ENCODE measurements at places on chromosomes 1 and 21. TPM values are rescaled to one million over a fixed set of nuclear protein-coding genes. Genes with fewer than 3 reads are reported as not detected.

DNA sequence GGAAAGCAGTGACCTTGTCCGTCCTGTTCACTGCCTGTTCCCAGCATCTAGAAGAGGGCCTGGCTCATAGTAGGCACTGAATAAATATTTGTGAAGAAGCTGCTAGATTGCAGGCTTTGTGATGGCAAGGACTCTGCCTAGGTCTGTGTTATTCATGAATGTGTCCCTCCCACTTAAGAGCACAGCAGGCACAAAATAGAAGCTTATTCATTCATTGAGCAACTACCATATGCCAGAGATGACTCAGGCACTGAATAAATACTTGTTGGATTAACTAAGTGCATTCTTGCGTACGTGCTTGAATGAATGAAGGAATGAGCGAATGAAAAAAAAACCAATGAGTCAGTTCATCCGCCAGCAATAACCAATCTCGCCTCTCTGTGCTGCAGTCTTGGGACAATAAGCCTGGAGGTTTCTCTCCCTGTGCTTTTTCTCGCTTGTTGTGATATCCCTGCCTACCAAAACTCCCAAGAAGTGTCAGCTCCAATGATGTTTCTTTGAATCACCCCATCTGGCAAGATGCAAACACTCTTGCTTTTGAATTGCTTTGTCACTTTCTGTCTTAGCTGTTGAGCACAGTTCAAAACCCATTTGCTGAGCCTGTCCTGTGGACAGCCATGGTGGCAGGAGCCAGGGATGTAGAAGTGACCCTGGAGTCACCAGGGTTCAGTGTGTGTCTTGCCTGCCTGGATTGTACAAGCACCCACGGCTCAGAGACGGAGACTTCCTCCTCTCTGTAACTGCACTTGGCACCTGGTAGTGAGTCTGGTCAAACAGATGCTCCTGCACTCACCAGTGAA is 143.9 kb downstream of the KAZN start:
- no peaks in the 10 kb centered on the region for H3K36me3 ChIP-seq
- no peak for DNase-seq
- H3K27me3 ChIP-seq, result peaks cover 6% of the 10 kb centered on the region
- H3K27ac ChIP-seq, result no peak overlapping the region
- H3K4me1 ChIP-seq, result no peaks in the 10 kb centered on the region
- no peak overlapping the region for H3K4me3 ChIP-seq

- no peaks in the 10 kb centered on the region for H3K27me3 ChIP-seq
- no peak overlapping the region for H3K4me3 ChIP-seq
- H3K36me3 ChIP-seq, result no peaks in the 10 kb centered on the region
Observed at GRCh38 chr1:166272851-166273250, 106.0 kb upstream of the FAM78B start.

OR10X1 gene
- not detected for total RNA-seq

- H3K4me1 ChIP-seq, result peaks cover 3% of the 10 kb centered on the region
- H3K4me3 ChIP-seq, result no peak overlapping the region
- H3K36me3 ChIP-seq, result no peaks in the 10 kb centered on the region
- no peaks in the 10 kb centered on the region for H3K27me3 ChIP-seq
Observed at GRCh38 chr1:202791077-202791747, 17.0 kb downstream of the KDM5B start.

DNA sequence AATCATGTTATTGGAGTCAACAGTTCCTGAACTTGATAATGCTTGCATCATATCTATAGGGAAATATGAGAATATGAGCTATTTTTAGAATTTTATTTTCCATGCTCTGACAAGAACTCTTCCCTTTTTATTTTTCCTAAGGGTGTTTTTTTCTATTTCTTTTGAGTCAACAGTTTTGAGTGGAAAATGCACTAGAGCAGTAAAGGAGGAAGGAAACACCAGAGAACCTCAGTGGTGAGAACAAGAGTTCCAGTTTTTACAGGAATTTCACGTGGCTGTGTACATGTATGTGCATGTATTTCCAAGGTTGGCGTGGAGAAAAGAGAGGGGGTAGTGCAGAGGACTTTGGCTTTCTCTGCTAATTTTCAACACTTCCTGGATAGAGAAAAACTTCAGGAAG is 63.6 kb upstream of the TNFSF18 start:
- H3K4me1 ChIP-seq, result no peaks in the 10 kb centered on the region
- H3K4me3 ChIP-seq, result no peak overlapping the region
- DNase-seq, result no peak
- no peaks in the 10 kb centered on the region for H3K36me3 ChIP-seq
- no peaks in the 10 kb centered on the region for H3K27me3 ChIP-seq

GRCh38 chr1:93845538-93846205 is 33.3 kb downstream of the DNTTIP2 start:
- peak overlapping the region; percentile 51 for H3K4me3 ChIP-seq
- peak overlapping the region; percentile 85 for H3K27ac ChIP-seq
- H3K36me3 ChIP-seq, result no peaks in the 10 kb centered on the region
- no peaks in the 10 kb centered on the region for H3K27me3 ChIP-seq

ADAMTS1 gene
- not detected for total RNA-seq

SLC5A9 gene
- not detected for total RNA-seq
